ENCODE measurements at places on chromosomes 5 and 9.

GRCh38 chr5:170201311-170201710, 31.5 kb upstream of the C5orf58 start:
- DNase-seq, result no peak

DNA sequence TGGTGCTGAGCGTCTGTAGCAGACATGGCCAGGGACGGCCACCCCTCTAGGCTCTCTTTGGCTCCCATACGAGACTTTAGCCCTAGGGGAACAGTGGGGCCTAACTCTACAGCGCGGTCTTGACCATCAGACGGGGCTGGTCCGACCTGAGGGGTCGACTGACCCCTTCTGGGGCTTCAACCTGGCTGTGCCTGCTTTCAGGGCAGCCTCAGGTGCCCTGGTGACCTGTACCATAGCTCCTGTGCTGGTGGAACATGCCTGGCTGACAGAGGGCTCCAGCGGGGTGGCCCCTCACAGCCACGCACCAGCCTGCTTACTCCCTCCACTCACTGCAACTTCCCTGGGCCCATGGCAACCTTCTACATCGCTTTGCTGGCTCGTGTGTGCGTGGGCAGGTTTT, 423.4 kb upstream of the SEMA6A start:
- no peak for DNase-seq

DNA sequence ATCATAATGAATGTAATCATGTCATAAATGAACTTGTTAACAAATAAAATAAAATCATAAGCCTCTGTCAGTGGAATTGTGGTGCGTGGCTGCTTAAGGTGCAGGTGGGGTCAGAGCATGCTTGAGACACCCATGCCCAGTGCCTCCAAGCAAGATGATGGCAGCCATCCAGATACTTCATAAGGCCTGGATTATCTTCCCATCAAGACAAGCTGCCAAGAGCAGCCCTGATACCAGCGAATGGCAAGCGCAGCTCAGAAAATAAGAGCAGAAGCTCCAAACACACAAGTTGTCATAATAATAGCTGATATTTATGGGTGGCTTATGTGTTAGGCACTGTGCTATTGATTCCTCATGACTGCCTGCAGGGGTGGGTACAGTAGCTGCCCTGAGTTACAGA, 21.8 kb upstream of the LMX1B start:
- no peak for DNase-seq

GRCh38 chr5:96001262-96001661, 39.6 kb upstream of the ELL2 start:
- no peak for DNase-seq

- DNase-seq, result no peak
Observed at GRCh38 chr9:136541179-136541578, 4.7 kb downstream of the NOTCH1 start.

- no peak for DNase-seq
Observed at GRCh38 chr5:137714946-137715345, 20.9 kb downstream of the KLHL3 start.

DNA sequence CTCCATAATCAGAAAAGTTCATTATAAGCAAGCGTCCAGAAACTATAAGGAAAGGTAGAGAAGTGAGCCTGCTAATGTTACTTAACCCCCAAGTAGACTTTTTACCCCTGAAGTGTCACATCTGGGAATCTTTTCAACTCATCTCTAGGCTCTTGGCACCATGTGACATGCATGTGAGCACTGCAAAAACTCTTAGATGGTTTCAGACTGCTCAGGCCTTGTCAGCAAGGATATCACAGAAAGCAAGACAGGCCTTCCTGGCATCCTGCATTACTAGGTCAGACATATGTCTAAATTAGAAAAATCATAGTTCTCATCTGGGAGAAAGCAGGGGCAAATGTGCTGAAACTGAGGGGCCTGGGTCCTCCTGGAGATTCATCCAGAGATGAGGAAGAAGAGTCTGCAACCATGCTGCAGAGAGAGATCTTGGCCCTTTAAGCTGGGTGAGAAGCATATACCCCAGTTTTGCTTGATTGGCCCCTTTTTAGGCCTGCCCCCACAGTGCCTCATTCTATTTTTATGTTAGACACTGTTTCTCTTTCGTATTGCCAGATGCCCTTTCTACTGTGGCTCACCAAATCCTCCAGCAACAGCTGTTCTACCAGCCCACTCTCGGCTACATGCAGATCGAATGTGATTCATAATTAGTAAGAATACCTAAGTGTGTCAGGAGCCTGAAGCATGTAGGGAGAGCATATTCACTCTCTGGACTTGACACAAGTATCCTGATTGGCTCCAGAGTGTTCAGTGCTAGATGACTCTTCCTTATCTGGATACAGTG, 19.0 kb downstream of the TMEM8B start:
- DNase-seq, result no peak

DNA sequence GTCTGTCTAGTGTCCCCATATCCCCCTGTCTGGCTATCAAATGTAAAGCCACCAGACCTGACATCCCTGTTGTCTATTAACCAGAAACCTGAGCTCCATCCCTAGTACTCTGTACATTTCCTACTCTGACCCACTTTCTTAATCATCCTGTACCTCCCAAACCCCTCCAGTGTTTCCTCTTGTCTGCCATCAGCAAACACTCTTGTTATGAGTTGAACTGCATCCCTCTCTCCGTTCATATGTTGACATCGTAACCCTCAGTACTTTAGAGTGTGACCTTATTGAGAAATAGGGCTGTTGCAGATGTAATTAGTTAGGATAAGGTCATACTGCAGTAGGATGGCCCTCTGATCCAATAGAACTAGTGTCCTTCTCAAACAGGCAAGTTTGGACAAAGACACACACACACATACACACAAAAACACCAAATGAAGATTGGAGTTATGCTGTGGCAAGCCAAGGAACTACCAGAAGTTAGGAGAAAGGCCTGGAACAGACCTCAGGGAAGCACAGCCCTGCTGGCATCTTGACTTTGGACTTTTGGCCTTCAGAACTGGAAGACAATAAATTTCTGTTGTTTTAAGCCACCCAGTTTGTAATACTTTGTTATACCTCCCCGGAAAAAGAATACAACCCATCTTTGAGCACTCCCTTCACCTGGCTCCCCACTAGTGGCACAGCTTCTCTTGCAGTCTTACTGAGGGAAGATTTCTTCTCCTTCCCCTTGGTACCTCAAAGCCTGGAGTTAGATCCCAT, 180.0 kb upstream of the PTGER4 start:
- no peak for DNase-seq

GRCh38 chr9:17380126-17380861, 198.6 kb upstream of the SH3GL2 start:
- no peak for DNase-seq

DNA sequence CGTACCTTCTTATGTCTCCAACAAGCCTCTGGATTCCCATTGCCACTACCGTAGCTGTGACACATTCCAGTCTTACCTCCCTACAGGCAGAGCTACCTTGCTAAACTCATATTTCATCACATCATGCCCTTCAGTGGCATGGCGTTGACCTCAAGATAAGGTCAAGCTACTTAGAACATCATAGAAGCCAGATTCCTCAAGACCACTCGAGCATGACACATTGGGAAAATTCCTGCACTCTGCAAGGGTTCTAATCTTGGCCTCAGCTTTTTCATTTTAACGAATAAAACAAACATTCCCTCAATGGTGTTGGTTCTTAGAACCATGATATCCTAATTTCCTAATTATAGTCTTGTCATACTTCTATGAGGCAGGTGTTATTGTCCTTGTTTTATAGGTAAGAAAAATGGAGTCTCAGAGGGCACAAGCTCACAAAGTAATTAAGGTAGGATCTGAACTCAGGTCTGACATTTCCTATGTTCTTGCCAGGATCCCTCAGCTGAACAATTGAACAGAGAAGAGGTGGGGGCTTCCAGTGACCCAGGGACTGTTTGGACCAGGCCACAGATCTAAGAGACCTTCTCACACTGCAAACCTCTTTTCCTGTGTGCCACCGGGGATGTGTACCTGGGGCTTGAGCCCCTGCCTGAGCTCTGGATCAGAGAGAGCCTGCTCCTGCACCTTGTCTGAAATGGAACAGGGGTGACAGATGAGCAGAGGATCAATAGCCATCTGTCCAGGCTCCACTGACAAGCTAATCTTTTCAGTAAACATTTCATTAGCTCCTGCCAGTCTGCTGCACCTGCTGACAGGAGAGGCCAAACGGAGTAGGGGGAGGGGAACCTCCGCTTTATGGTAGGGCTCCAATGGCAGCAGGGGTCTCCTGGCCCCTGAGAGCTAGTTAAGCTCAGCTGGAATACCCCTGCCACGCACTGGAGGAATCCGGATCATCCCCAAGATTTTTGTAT, 49.3 kb downstream of the ALG2 start:
- no peak for DNase-seq
